ENCODE measurements at places on chromosomes 3 and 15.

DNA sequence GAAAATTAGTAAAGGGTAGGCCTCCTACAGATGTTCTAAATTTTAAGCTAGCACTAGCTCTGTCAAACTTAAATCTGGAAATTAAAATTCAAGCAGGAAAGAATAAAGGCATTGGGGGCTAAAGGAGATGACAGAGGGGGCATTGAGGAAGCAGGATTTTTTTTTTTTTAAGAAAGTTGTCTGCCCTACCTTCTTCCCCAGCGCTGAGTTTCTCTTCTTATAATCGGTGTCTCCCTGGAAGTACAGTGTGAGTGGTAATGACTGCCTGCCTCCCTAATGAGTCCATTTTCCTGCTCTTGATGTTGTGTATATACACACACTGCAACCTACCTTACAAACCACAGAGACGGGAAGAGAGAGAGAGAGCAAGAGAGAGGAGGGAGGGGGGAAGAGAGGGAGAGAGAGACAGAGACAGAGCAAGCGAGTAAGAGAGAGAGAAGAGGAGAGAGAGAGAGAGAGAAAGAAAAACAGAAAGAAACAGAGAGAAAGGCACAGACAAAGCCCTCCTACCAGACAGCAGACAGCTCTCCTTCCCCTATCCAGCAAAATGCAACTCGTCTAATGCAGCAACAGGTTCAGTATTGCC is 47.0 kb downstream of the ZBTB20 start:
- H3K4me1 ChIP-seq: peaks cover 35% of the 10 kb centered on the region
- H3K27ac ChIP-seq: peak overlapping the region; percentile 74

- no peaks in the 10 kb centered on the region for H3K27me3 ChIP-seq
- H3K36me3 ChIP-seq: peaks cover 84% of the 10 kb centered on the region
- H3K4me3 ChIP-seq: no peak overlapping the region
- no peaks in the 10 kb centered on the region for H3K4me1 ChIP-seq
- H3K27ac ChIP-seq: no peak overlapping the region
Measured at GRCh38 chr3:50068134-50068533, 20.6 kb upstream of the RBM5 start.

GRCh38 chr3:9249273-9250192 is at the start of gene SRGAP3:
Gene SRGAP3 (minus strand): TSS chr3:9249646. CDS start chr3:9248951, 695 bp downstream.
- peak within 1 kb of the TSS; percentile 71 for H3K27ac ChIP-seq
- no peaks in the 10 kb centered on the region for H3K27me3 ChIP-seq
- no peaks in the 10 kb centered on the region for H3K36me3 ChIP-seq

DNA sequence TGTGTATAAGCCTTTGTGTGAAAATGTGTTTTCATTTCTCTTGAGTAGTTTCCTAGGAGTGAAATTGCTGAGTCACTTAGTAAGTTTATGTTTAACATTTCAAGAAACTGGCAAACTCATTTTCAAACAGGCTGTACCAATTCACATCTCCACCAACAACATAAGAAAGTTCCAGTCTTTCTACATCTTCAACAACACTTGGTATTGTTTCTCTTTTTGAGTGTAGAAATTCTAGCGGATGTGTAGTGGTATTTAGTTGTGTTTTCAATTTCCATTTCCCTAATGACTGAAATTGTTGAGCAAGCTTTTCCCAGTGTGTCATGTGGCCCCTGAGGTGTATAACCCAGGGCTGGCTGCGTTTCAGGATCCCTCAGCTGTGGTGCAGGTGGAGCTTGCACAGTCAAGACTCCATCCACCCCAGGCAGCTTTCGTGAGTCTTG is 258.5 kb downstream of the PDCD6IP start:
- H3K36me3 ChIP-seq: no peaks in the 10 kb centered on the region
- H3K27me3 ChIP-seq: no peaks in the 10 kb centered on the region
- H3K4me3 ChIP-seq: no peak overlapping the region

- DNase-seq: no peak
- H3K27ac ChIP-seq: peak overlapping the region; percentile 70
- H3K4me1 ChIP-seq: peaks cover 41% of the 10 kb centered on the region
Measured at GRCh38 chr3:4306860-4307259, 3.7 kb downstream of the SETMAR start.

DNA sequence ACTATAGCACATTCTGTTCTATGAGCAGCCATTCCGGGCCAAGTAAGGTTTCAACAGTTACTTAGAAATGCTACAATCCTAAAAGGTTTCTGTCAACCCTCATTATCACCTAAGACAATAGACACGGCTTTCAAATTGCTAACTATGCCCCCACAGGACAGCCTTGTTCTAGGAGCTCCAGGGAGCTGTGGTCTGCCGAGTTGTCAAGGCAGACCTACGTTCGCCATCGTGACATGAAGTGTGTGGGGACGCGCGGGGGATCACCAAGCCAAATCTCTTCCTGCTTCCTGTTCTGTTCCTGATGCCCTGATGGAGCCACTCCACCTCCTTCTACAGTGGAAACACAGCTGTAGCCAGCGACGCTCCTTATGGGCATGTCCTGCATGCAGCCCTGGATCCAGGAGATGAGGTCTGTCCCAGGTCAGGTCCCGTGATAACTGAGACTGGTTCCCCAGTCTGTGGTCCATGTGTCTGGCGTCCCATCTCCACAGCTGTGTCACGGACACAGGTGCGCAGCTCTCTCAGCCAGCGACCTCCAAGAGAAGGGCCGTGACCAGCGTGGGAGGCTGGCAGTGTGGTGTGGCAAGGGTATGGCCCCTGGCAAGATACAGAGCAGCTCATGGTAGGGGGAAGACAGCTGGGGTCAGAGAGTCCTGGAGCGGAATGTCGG is 82.8 kb downstream of the PCSK6 start:
- H3K27ac ChIP-seq: no peak overlapping the region
- no peak for DNase-seq
- H3K36me3 ChIP-seq: no peaks in the 10 kb centered on the region
- H3K27me3 ChIP-seq: no peaks in the 10 kb centered on the region

GRCh38 chr3:129065720-129066073 is 5.1 kb downstream of the GP9 start:
- H3K27me3 ChIP-seq: no peaks in the 10 kb centered on the region
- DNase-seq: no peak
- H3K4me3 ChIP-seq: no peak overlapping the region
- H3K36me3 ChIP-seq: no peaks in the 10 kb centered on the region
- H3K4me1 ChIP-seq: peaks cover 13% of the 10 kb centered on the region
- no peak overlapping the region for H3K27ac ChIP-seq

DNA sequence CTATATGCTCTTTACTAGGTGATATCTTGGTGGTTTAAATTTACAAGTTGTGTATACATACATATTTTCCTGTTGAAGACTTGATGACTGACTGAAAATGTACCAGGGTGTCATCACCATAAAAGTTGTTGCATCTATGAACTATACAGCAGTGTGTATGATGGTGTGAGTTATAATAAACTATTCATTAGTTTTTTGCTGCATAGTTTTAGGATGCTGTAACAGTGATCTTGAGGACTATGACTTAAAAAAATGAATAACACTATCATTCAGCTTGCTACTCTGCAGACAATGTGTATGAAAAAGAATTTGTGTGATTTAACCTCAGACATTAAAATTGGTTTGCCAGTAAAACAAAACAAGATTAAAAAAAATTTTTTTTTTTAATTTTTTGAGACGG is 49.0 kb downstream of the UBE2E2 start:
- no peak for DNase-seq
- no peaks in the 10 kb centered on the region for H3K36me3 ChIP-seq
- no peaks in the 10 kb centered on the region for H3K27me3 ChIP-seq
- H3K27ac ChIP-seq: no peak overlapping the region

DNA sequence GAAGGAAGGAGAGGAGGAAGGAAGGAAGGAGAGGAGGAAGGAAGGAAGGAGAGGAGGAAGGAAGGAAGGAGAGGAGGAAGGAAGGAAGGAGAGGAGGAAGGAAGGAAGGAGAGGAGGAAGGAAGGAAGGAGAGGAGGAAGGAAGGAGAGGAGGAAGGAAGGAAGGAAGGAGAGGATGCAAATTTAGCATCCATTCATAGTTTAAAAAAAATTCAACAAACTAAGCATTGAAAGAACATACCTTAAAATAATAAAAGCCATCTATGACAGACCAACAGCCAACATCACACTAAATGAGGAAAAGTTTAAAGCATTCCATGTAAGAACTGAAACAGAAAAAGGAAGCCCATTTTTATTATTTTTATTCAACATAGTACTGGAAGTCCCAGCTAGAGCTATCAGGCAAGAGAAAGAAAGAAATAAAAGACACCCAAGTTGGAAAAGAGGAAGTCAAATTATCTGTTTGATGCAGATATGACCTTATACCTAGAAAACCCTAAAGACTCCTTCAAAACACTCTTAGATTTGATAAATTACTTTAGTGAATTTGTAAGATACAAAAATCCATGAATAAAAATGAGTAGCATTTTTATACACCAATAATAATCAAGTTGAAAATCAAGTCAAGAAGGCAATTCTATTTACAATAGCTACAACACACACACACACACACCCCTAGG is 52.2 kb upstream of the FXR1 start:
- H3K36me3 ChIP-seq: no peaks in the 10 kb centered on the region
- no peak for DNase-seq
- no peak overlapping the region for H3K27ac ChIP-seq
- H3K4me3 ChIP-seq: no peak overlapping the region
- no peaks in the 10 kb centered on the region for H3K27me3 ChIP-seq

DNA sequence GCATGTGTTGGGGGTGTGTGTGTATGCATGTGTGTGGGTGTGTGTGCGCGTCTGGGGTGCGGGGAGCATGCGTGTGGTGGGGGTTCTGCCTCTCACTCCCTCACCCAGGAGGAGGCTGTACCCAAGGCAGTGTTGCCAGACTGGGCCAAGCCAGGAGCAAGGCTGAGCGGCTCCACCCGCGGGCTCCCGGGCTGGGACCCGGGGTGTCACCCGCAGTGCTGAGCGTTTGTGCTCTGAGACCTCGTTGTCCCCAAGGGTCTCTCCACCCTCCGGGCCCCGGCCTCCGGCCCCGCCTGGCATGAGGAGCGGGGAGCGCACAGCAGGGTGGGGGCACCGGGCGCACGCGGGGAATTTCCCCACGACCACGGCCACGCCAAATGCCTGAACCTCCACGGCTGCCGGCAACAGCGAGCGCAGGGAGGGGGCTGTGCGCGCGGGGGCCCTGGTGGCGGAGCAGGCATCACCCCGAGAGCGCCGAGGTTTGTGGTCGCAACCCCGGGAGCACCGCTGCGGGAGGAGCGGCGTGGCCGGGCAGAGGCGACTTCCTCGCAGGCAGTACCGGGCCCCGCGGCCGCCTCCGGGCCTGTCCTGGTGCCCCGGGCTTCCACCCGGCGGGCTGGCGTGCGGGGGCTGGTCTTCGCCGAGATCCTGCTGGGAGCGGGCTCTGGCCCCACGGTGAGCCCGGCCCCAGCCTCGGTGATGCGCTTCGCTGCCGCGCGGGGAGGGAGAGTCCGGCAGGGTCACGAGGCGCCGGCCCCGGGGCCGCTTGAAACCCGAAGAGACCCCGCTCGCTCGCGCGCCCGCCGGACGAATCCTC is 7.4 kb upstream of the OCA2 start:
- no peaks in the 10 kb centered on the region for H3K27me3 ChIP-seq
- DNase-seq: peak; percentile 42
- H3K27ac ChIP-seq: no peak overlapping the region
- H3K4me3 ChIP-seq: peak overlapping the region; percentile 27

DNA sequence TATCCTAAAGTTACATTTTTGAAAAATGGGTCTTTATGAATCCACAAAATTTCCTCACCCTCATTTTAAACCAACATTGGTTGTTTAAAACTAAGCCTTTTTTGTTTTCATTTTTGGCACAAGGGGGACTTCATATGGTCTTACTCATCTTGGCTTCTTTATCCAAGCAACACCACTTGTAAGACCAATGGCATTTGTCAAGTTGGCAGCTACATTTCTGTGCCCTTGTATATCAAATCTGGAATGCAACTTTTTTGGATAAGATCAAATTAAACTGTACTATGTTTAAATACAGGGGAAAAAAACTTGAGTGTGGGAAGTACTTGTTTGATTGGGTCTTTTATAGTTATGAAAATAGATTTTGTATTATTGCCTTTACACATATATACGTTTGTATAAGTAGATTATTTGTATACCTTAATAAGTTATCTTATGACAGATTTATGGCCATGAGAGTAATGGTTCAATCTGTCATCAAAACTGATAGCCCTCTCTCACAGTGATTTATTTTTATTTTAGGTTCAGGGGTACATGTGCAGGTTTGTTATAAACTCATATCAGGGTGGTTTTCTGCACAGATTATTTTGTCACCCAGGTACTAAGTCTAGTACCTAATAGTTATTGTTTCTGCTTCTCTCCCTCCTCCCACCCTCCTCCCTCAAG is 43.4 kb downstream of the GPR160 start:
- H3K4me3 ChIP-seq: no peak overlapping the region
- peaks cover 8% of the 10 kb centered on the region for H3K4me1 ChIP-seq
- H3K27me3 ChIP-seq: no peaks in the 10 kb centered on the region
- no peak for DNase-seq
- H3K27ac ChIP-seq: no peak overlapping the region

DNA sequence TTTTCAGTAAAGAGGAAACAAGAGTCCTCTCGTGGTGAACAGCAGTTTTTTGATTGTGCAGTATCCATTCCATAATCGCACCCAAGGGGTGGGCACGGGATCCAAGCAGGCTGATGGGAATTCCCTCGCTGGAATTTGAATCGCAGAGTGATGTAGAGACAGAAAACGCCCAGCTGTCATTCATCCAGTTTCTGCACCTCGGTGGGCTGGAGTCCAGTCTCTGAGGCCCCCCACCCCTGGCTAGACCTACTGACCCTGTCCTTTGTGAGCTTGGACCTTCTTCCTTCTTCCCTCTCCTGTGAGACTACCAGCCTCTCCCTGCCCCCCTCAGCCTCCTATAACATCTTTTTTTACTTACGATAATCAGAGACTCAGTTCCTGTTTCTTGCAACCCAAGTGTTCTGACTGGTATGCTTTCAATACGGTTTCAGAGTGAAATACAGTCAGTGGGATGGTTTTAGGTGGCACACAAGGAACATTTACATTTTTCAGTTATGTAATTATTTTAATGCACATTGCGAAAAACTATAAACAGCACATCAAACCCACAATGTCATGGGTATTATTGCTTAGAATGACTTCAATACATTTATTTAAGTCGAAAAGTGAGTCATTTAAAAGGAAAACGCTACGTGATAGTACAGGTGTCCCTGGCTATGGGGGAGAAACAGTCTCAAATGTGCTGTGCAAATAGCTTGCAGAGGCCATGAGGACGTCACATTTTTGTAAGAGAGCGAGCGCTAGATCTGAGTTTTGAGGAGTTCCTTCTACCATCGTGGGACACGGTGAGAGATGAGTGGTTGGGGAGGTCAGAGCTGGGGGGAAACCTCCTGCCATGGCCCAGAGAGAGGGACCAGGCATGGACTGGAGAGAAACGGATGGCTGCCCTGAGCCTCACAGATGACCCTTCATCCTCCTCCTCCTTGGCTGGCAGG is 37.5 kb upstream of the CHST2 start:
- no peaks in the 10 kb centered on the region for H3K27me3 ChIP-seq
- no peak overlapping the region for H3K4me3 ChIP-seq
- no peaks in the 10 kb centered on the region for H3K36me3 ChIP-seq
- peaks cover 14% of the 10 kb centered on the region for H3K4me1 ChIP-seq
- no peak overlapping the region for H3K27ac ChIP-seq

DNA sequence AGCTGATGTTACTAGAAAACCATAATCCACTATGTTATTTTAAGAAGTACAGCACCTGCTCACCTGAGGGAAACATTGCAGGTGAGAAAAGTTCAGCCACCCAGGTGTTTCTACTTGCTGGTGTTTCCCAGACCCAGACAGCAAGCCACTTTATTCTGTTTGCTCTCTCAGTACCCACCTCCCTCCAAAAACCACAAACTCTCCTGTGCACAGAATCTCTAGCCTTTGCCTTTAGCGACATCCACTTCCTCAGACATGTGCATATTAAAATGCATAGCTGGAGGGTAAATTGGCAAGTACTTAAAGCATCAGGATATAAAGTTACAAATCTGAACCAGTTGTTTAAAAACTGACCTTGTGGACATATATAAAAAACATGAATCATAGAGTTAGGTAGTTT is 36.7 kb downstream of the VGLL3 start:
- no peaks in the 10 kb centered on the region for H3K4me1 ChIP-seq
- H3K36me3 ChIP-seq: no peaks in the 10 kb centered on the region
- no peak overlapping the region for H3K27ac ChIP-seq

All from thyroid gland (tissue), 4 donors.